ENCODE measurements at places on chromosomes 4 and X.

GRCh38 chr4:122050841-122051240, 99.0 kb upstream of the TRPC3 start:
- no peak for DNase-seq

DNA sequence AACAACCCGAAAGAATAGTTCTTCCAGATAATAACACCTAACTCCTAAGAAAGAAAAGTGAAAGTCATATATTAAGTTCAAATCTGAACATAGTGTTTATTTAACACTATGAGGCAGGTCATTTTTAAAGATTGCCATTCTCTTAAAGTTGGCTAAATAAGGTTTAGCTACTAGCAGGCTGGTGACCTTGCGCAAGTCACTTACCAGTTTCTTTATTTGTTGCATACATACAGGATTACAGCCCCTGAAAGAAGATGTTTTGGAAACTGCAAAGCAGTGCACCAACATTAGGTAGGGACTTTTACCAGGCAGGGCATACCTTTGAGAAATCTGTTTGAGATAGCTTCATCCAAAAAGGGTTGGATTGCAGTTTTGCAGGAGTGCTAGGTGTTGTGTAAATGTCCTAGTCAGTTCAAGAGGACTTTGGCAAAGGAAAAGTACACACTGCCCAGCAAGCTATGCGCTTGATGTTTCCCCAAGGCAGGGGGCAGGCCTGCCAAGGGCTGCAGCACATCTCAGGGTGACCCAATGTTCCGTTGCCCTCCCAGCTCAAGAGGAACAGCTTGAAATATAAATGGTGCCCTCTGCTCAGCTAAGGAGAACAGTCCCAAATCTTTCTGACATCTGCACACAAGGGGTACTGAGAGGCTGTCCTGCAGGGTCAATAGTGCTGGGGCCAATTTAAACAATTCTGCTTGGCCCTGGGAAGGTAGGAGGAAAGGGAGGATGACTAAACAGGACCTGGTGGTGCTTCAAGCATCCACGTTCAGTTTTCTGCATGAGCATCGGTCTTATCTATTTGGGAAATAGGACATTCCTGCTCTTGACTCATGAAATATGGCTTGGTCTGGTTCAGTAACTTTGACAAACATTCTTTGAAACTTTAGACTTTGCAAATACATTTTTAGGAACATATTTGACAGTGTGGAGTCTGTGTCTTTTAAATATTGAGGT, 130.8 kb downstream of the COL4A6 start:
- no peak for DNase-seq

DNA sequence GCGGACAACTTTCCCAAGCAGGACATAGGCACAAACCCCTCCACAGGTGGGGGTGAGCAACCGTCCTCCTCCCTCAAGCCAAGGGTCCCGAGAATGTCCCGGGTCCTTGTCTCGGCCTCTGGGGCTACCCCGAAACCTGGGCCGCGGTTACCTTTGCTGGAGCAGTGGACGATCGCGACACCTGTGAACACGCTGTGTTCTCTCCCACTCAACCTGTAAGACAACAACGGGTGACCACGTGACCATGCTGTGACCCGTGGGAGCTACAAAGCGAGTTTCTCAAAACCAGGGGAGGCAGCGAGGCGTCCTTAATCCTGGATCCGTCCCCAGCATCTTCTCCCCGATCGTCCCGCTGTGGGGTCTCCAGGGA, 17.9 kb downstream of the ASMTL start:
- no peak for DNase-seq

DNA sequence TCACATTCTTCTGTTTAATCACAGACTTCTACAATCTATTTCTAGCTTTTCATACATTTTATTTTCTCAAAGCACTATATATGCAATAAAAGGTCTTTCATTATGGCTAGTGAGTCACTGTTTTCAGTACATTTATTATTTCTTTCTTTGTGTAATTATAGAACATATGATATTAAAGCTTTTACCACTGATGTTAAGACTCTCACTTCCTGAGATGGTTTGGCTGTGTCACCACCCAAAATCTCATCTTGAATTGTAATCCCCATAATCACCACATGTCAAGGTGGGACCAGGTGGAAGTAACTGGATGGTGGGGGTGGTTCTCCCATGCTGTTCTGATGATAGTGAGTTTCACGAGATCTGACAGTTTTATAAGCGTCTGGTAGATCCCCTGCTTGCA, 41.9 kb downstream of the UBA6 start:
- DNase-seq, result no peak

- no peak for DNase-seq
Measured at GRCh38 chrX:23341452-23341851, 6.8 kb downstream of the PTCHD1 start.

- DNase-seq, result no peak
Measured at GRCh38 chr4:3872834-3873313, 106.7 kb downstream of the ADRA2C start.

DNA sequence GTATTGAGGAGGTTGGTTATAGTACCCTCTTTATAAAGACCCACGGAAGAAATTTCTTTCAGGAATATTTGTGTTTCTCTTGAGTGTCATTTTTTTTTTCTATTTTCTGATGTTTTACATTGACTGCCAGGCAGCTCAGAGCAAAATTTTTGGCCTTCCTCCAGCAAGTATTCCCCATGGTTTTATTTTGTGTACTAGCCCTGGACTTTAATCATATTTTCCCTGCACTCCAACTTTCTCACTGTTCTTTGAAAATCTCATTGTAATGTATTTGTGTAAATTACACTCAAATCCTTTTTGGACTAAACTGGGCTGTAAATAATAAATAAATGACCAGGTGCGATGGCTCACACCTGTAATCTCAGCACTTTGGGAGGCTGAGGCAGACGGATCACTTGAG, 45.6 kb upstream of the USP46 start:
- DNase-seq, result no peak

DNA sequence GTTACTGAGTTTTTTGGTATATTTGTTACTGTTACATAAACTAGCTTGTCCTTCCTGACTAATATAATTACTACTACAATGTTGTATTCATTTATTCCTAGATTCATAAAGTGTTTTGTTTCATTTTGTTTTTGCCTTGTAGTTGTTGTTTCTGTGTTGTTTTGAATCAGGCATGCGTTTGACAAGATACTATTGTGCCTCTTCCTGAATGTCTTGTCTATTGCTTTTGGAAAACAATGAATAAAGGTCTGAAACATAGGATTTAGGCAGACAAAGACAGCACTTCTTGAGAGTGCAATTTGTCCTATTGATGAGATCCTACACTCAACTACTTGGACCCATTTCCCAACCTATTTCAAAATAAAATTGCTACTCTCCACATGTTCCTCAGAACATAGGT, 630.4 kb upstream of the BOD1L1 start:
- no peak for DNase-seq

DNA sequence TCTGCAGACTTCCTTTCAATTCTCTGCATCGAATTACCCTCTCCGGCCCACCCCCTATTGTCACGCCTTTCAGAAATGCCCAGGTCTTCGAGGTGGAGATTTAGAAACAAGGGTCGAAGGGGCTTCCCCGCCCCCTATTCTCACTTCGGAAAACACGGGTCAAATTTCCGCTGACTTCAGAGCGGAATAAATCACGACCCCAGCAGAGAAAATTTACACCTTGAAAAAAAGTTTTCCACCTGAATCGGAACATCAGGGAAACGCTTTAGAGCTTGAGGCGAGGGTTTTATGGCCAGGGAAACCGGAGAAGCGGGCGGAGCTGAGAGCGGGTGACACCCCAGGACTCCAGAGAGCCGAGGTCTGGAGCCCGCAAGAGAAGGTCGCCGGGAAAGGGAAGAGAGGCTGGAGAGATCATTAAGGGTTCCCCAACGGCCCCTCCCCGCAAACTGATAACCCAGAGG, 1.6 kb downstream of the SHISA3 start:
- no peak for DNase-seq

DNA sequence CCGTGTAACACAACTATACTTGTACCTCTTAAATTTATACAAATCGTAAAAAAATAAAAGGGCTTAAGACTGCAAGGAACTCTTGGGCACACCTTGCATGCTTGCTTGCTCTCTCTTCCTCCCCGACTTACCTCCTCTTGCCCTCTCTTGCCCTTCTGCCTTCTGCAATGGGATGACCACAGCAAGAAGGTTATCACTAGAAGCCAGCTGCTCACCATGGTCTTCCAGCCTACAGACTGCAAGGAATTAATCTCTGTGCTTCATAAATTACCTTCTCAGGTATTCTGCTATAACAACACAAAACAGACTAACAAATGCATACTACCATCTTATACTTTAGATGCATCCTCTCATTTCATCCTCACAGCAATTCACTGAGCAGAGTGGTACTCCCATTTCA, 92.1 kb downstream of the MRPL1 start:
- DNase-seq, result no peak

- no peak for DNase-seq
Measured at GRCh38 chrX:44874420-44875184, 1.6 kb downstream of the KDM6A start.

- no peak for DNase-seq
Measured at GRCh38 chr4:6682862-6683590, 10.7 kb upstream of the S100P start.

DNA sequence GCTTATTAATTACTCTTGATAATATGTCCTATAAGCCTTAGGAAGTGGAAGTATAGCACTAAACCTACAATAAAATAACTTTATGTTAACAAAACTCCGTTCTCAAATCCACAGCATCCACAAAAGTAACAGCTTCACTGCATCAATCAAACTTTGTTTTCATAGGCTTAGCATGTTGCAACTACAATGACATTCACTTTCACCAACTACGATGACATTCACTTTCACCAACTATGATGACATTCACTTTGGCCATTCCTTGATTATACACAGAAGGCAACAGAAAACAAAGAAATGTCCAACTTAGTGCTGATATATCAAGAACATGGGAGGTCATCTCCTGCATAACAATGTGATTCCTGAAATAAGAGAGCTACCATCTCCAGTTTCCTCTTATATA, 44.3 kb downstream of the FBXL5 start:
- DNase-seq, result no peak

DNA sequence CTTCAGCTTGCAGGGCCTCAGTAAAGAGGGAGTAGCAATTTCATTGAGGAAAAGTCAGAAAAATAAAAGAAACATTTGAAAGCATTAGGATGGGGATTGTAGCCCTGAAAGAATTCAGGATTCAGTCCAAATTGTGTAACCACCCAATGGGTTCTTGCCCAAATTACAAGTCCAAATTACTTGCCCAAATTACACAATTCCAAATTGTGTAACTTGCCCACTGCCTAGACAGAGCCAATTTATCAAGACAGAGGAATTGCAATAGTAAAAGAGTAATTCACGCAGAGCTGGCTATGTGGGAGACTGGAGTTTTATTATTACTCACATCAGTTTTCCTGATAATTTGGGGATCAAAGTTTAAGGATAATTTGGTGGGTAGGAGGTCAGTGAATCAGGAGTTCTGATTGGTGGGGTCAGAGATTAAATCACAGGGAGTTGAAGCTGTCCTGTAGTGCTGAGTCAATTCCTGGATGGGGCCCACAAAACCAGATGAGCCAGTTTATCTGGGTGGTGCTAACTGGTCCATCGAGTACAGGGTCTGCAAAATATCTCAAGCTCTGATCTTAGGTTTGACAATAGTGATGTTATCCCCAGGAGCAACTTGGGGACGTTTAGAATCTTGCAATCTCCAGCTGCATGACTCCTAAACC, 18.1 kb upstream of the PAGE5 start:
- no peak for DNase-seq

- no peak for DNase-seq
Measured at GRCh38 chrX:74187211-74187610, 116.8 kb upstream of the ZCCHC13 start.

DNA sequence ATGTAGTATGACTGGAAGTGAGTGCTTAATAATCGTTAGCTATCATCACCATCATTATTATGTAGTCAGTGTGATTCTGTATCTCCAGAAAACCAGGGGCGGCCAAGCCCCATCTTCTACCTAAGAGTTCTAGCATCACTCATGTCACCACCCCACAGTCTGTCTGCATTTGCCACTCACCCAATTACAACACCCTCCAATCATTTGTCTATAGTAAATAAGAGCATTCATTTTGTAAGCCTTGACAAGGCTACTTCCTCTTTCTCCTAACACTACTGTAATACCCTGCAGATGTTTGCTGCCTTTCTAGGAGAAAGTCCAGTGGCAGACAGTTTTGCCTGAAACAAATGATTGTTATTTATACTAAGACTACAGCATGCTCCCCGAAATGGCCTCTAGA, 15.8 kb upstream of the IL21 start:
- no peak for DNase-seq
